ENCODE measurements at places on chromosomes 1 and 21. TPM values are rescaled to one million over a fixed set of nuclear protein-coding genes. Genes with fewer than 3 reads are reported as not detected.

Gene ZNF669
- total RNA-seq, result 6.0 TPM

Gene CACHD1
- total RNA-seq, result 10.1 TPM

Gene LRRC8B
- total RNA-seq, result 4.3 TPM

Gene CRNN
- total RNA-seq, result not detected

Gene KCNT2
- total RNA-seq, result 9.3 TPM

Gene RNASEL
- 8.1 TPM for total RNA-seq

Gene LAPTM5
- 35.7 TPM for total RNA-seq

Gene OR10J1
- total RNA-seq, result not detected

Gene C1orf56
- 4.3 TPM for total RNA-seq

Gene C1QA
- 132 TPM for total RNA-seq

Gene IL20
- not detected for total RNA-seq

Gene TDRD5
- total RNA-seq, result 0.17 TPM

Gene NR5A2
- total RNA-seq, result 2.3 TPM

Gene SYT2
- total RNA-seq, result not detected

Gene CFAP126
- not detected for total RNA-seq

Gene CELA3B
- not detected for total RNA-seq

Gene RIMS3
- total RNA-seq, result 13.0 TPM

Gene DNTTIP2
- total RNA-seq, result 23.3 TPM

Gene CYP2J2
- total RNA-seq, result 0.17 TPM

Gene NUF2
- total RNA-seq, result not detected

Gene S100A14
- not detected for total RNA-seq

Gene IL24
- not detected for total RNA-seq

All from esophagus muscularis mucosa (tissue), 4 donors.